ENCODE measurements at places on chromosomes 13 and 19.

GRCh38 chr13:93307136-93307535 lies 80.5 kb downstream of the GPC6 start:
- peak; percentile 27 for DNase-seq

DNA sequence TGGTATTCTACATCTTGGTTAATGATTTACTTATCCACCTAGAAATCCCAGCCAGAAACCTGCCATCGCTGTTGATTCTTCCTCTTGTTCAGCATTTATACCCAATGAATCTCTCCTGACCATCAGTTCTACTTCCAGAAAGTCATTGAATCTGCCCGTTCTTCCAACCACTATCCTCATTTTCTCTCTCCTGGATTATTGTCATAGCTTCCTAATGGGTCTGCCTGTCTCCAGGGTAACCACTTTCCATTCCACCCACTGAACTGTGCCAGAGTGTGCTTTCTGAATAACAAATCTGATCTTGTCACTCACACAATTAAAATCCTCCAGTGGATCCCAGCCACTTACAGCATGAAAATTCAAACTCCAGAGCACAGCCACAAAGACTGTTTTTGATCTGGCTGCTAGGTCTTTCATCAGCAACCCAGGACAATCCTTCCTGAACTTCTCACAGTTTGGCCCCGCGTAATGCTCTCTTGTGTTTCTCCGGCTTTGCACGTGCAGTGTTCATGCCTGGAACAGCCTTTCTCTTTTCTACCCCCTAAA lies 330.6 kb downstream of the SPRY2 start:
- DNase-seq = no peak

DNA sequence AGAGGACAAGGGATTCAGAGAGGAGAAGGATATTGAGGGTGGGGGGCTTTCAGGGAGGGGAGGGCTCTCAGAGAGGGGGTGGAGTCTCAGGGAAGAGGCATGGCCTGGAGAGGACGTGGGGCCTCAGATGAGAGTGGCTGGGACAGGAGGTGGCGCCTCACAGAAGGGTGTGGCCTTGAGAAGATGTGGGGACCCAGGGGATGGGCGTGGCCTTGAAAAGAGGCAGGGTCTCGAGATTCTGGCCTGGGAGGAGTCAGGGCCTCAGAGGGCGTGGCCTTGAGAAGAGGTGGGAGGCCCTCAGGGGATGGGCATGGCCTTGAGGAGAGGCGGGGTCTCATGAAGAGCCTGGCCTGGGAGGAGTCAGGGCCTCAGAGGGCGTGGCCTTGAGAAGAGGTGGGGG lies 23.7 kb upstream of the TNFSF14 start:
- no peak for DNase-seq

- DNase-seq = no peak
Observed at GRCh38 chr19:3612330-3612729, 5.7 kb upstream of the TBXA2R start.

DNA sequence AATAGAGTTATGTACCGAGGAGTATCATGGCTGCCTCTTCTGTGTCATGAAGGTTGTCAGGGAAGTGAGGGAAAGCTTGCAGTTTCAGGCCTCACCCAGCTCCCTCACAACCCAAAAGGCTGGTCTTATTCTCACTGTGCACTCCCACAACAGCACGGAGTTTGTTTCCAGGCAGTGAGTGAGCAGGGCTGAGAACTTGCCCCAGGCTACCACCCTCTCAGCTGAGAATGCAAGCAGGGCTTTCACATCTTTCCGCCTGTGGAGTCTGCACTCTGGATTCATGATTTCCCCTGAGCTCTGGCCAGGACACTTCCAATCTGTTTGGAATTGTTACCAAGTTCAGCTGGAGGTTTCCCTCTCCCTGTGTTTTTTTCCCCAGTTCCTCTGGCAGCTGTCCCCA lies 2284.7 kb upstream of the PCDH20 start:
- no peak for DNase-seq

- DNase-seq = peak; percentile 59
Observed at GRCh38 chr13:27353166-27353583, 71.2 kb upstream of the GTF3A start.

DNA sequence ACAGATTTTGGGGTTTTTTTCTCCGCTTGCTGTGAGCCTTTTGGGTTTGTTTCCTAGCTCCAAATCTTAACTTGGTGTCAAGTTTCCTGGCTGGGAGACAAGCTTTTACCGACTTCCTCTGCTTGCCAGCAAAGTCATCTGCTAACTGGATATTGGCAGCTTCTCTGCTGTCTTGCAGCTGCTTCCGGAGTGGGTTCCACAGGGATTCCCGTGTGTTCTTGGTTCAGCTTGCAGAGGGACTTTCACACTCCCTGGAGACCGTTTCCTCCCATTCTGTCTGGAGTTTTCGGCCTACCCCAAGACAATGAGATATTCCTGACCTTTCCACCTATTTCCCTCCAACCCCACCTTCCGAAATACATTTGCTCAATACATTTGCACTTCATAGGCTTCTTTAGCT lies 2.2 kb upstream of the COLGALT1 start:
- DNase-seq = peak; percentile 96

DNA sequence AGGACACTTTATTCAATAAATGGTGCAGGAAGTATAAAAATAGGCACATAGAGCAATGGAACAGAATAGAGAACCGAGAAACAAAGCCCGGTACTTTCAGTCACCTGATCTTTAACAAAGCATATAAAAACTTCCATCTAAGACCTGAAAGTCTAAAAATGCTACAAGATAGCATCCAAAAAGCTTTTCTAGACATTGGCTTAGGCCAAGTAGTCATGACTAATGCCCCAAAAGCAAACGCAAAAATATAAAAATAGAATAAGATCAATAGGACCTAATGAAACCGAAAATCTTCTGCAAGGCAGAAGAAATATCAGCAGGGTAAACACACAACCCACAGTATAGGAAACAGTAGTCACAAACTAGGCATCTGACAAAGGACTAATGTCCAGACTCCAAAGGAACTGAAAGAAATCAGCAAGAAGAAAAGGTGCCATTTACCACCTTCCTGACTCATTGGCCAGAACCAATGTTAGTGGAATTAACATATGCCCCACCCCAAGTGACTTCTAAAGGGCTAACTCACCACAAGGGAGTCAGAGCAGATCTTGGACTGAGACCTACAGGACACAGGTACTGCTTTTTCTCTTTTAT lies 40.8 kb upstream of the CEACAM21 start:
- no peak for DNase-seq

GRCh38 chr13:73922493-73923393 lies 211.5 kb downstream of the KLF12 start:
- DNase-seq = peak; percentile 54

DNA sequence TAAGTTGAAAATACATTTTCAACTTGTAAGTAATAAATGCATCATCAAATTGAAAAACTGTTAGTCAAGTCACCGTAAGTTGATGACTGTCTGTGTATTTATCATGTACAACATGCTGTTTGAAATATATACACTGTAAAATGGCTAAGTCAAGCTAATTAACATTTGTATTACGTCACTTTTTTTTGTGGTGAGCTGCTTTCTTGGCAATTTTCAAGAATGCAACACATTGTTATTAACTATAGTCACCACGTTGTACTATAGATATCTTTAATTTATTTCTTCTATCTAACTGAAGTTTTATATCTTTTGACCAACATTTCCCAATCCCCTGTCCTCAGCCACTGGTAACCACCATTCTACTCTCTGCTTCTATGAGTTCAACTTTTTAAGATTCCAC lies 57.0 kb downstream of the RBM26 start:
- DNase-seq = no peak

GRCh38 chr13:24618011-24618955 lies 61.9 kb upstream of the ATP12A start:
- peak; percentile 9 for DNase-seq

GRCh38 chr19:6750062-6750461 lies 10.6 kb downstream of the TRIP10 start:
- DNase-seq = no peak

GRCh38 chr19:4711211-4711610 lies 12.4 kb downstream of the DPP9 start:
- no peak for DNase-seq

GRCh38 chr19:2782329-2782935 lies 641 bp downstream of the SGTA start:
- peak; percentile 5 for DNase-seq

GRCh38 chr13:110471156-110471832 lies 90.2 kb downstream of the RAB20 start:
- no peak for DNase-seq
